ENCODE measurements at places on chromosomes 1 and 21.

- DNase-seq: no peak
These were observed 57.4 kb downstream of the ESRRG start for GRCh38 chr1:216665856-216666255.

DNA sequence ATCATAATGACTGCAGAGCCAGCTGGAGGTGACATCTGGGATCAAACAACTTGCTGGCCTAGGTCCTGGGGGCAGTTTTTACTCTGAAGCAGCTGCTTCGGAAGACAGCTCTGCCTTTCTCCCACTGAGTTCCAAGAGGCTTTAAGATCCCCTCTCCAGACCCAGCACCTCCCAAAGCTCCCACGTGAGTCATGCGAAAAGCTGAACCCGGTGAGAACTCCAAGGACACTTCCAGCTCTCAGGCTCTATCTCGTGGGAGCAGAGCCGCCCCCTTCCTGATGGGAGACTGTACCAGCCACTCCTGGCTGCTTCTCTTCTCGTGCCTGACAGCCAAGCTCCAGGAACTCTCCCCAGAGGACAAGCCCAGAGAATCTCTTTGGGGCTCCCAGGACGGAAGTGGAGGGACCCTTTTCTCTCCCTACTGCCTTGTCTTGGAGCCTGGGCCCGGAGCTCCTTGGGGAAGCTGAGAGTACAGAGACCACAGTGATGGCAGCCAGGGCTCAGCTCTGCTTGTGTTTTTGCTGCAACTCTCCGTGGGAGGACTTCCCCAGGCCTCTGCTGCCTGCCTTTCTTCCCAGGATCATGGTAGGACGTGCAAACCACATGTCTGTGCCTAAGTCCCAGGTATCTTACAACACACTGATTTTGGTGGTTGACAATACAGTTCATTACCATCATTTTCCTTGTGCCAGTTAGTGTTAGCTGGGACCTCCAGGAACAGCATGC lies 40.6 kb downstream of the STUM start:
- DNase-seq: no peak

GRCh38 chr1:27606708-27607238 lies 2.8 kb upstream of the AHDC1 start:
- DNase-seq: no peak

DNA sequence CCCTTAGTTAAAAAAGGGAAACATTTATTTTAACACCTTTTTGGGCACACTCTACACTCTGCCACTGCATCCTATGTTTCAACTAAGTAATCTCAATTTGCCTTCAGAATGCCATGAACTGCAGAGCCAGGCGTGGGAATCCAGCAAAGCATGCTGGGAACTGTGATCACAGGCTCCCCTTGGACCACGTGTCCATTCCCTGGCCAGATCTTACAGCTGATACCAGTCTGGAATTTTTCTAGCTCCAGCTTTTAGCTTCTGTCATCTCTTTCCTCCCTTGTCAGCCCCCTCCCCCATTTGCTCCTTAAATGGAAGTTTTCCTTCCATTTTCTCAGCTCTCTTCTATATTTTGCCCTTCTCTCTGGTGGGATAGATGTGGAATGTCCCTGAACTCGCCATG lies 29.4 kb downstream of the RCSD1 start:
- DNase-seq: no peak

- no peak for DNase-seq
These were observed at the start of gene DLGAP3 for GRCh38 chr1:34929497-34929852. Gene DLGAP3 (minus strand): TSS chr1:34929650. CDS start chr1:34905383, 24,267 bp downstream.

DNA sequence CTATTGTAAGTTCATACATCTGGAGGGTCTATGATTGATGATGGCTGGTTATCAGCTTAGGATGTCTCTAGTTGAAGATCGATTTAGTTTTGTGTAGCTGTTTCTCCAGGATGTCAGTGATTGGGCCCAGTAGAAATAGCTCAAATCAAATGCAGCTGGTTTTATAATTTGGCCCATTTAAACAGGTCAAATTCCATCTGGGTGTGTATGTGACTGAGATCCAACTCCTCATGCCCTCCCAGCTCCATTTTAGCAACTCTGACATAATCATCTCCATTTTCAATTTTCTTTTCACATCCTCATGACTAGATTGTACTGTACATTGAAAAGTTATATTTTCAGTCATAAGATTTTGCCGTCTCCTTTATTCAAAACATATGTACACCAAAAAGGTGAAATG lies 99.2 kb downstream of the TPR start:
- DNase-seq: no peak

GRCh38 chr1:158611916-158612315 lies 6.8 kb downstream of the OR10Z1 start:
- DNase-seq: no peak

GRCh38 chr1:228241259-228241658 lies 33.4 kb downstream of the OBSCN start:
- no peak for DNase-seq

- no peak for DNase-seq
These were observed 396.7 kb upstream of the DAB1 start for GRCh38 chr1:57820356-57821095.

GRCh38 chr21:14771593-14771992 lies 225.5 kb upstream of the SAMSN1 start:
- DNase-seq: no peak

DNA sequence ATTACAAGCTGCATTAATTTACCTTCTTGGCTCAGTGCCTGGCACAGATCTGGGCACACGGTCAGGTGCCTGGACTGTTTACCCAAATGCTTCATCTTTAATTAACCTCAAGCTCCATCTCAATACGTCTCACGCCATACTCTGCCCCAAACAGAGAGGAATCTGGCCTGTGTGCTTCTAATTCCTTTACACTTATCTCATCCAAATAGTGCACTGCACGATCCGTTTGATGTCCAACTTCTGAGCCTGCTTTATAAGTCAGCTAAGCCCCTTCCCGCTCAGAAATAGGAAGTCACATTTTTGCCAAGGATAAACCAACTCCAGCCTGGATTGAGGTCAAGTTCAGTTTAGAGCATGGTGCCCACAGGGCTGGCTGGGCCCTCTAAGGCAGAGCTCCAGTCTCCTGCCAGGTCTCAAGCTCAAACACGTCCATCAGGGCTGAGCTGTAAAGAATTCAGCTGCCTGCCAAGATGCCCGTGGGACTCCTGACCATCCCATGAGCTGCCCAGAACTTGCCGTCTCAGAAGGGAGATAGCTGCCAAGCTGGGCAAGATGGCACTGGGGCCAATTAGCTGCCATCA lies 233.5 kb downstream of the TRABD2B start:
- no peak for DNase-seq

DNA sequence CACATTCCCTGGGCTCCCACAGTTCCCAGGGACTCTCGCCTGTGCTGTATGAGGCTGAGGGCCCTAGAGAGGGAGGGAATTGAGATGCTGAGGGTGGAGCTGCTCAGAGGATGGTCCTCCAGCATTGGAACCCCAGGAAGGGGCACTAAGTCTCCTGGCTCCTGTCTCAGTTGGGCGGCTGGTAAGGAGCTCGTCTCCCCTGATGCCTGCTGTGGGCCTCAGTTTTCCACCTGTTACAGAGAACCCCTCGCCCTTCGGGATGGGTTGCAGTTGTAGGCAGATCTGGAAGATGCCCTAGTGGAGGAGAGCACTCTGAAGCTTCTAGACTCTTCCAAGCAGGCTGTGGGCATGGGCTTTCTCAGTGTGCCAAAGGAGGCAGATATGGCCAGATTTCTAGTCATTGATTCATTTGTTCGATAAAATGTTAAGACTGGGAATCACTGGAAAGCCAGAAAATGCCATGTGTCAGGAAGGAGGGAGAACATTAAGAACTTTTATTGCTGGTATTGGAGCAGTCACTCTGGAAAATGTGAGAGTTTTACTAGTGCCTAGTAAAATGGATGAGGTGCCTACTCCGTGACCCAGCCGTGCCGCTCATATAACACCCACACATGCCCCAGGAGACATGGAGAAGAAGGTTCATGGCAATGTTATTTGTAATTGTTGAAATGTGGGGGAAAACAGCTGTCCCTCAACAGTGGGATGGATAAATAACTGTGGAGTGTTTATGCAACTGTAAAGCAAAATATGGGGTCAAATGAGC lies 828 bp upstream of the MYBPH start:
- DNase-seq: no peak

DNA sequence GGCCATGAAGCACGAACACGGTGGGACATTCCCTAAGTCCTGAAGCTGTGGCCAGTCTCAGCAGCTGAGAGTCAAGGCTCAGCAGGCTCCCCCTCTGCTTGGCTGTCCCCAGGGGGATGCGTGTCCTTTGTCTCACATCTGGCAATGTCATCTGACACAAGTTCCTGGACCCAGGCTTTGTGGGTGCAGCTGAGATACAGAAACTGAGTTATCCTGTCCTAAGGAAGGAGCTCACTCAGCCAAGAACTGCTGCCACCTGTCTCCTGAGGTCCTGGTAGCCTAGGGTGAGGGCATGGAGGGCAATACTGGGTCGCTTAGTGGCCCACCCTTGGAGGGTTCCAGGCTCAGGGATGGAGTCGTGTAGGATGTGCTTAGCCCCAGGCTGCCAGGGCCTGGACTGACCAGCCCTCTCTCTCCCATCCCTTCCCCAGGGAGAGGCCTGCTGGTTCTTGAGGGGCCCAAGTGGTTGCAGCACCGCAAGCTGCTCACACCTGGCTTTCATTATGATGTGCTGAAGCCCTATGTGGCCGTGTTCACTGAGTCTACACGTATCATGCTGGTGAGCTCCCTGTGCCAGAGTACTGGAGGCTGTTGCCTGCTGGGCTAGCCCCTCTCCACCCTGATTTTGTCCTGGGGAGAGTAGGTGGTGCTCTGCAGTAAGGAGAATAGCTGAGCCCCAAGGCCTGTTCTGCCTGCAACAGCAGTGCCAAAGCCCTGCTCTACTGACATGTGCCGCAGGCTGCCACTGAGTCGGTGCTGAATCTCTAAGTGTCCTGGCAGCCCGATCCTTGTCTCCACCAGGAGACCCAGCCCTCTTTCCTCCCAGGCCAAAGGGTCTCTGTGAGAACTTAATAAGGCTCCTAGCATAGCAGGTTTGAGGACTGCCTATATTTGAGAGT lies 13.5 kb downstream of the CYP4B1 start:
- no peak for DNase-seq

GRCh38 chr1:112515311-112516009 lies 6.7 kb downstream of the WNT2B start:
- no peak for DNase-seq

- no peak for DNase-seq
These were observed 481.7 kb upstream of the NR5A2 start for GRCh38 chr1:199545780-199546179.

- no peak for DNase-seq
These were observed 91.8 kb downstream of the ADCY10 start for GRCh38 chr1:167821969-167822685.

GRCh38 chr1:31904339-31905092 lies 33.7 kb downstream of the PTP4A2 start:
- no peak for DNase-seq

DNA sequence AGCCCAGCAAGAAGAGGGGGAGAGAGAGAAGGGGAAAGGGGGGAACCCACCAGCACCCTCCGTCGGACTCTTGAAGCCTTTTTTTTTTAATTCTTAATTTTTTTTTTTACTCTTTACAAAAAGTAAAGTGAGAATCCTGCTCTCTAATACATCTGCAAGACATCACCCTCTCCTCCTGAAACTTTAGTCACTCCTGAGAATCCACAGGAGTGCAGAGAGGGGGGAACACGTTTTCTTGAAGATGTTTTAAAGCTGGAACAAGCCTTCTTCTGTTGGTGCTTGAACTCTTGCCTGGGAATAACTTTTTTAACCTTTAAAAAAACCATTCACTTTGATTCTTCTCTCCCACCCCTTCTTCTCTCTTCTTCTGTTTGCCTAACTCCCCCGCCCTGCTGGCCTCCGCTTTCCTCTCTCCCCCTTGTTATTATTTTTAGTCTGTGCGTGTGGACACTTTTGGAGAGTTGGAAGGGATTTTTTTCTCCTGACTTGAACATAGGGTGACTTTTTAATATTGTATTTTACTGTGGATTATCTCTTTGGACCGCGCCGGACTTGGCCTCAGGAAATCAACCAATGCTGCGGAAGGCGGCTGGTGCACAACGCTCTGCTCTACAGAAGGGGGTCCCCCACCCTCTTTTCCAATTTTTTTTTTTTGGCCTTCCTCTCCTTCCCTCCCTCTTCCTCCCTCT lies 383 bp upstream of the PRRX1 start:
- no peak for DNase-seq

DNA sequence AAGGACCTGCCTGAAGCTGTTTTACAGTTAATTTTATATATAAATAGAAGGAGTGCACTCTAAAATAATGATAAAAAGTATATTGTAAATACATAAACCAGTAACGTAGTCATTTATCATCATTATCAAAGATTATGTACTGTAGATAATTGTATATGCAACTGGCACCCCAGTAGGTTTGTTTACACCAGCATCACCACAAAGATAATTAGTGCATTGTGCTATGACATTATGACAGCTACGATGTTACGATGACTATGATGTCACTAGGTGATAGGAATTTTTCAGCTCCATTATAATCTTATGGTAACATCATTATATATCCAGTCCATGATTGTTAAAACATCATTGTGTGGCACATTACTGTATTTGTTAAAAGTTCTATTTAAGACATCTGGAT lies 185.2 kb downstream of the LBR start:
- no peak for DNase-seq

- no peak for DNase-seq
These were observed 70.2 kb downstream of the COP1 start for GRCh38 chr1:176136891-176137290.

DNA sequence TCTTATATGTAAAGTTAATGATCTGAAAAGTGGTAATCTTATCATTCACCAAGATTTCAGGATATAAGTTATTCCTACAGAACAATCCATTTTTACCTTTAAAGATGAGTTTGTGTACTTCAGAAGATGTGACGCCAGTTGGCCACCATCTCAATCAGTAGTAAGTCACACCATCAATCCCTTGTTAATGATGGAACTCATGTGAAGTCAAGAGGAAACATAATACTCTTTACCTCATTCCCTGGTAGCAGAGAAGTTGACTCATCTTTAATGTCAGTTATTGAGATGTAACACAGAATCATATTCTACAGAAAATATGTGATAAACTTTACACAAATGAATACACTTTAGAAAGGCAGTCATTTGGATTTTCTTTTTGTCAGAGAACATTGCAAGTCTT lies 38.2 kb downstream of the MRPL39 start:
- DNase-seq: no peak

All from T-helper 22 cell (primary cell).